ENCODE measurements at places on chromosomes 11 and 22.

GRCh38 chr11:130604606-130605005, 156.2 kb downstream of the ADAMTS15 start:
- DNase-seq, result no peak

GRCh38 chr11:113131036-113131775, 170.0 kb downstream of the NCAM1 start:
- no peak for DNase-seq

DNA sequence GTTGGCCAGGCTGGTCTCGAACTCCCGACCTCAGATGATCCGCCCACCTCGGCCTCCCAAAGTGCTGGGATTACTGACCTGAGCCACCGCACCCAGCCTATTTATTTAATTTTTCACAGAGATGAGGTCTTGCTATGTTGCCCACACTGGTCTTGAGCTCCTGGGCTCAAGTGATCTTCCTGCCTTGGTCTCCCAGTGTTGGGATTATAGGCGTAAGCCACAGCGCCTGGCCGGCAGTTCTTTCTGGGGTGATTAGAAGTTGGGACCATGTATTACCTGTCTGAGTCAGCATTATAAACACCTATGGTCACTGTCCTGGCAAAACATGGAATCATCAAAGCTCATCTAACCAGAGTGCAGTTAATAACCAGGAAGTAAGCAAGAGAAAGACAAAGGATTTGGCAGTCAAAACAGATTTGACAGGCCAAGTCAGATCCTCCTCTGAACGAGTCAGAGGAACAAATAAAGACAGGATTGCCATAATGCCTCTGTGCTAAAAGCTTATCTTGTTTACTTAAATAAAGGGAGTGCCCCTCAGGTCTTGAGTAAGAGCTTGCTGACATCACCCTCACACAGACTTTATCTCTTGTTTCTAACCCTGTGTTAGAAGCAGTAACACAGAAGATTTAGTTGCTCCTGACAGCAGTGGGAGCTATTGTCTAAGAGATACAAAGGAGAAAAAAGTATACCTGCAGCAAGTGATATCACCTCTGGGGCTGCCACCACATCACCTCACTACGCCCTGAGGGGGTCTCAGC, 3.7 kb downstream of the SERPIND1 start:
- DNase-seq, result no peak

DNA sequence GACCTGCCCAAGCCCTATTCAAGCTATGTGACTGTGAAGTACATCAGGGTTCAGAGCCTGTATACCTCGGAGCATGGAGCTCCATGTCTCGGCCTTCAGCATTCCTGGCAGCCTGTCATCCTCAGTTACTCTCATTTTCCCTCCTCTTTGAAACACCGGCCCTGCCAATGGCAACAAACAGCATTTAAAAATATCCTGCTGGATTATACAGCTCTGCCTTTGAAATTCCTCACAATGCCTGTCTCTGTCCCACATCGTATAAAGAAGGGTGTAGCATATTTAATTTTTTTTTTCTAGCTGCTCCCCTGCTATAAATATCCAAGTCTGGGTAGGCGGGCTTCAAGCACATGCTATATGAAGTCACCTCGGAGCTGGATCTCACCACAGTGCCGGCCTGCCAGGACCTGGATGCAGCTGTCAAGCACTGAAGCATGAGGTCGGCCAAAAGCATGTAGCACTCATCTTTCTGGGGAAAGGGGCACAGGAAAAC, 11.8 kb downstream of the ABTB2 start:
- DNase-seq, result no peak

- DNase-seq, result no peak
Measured at GRCh38 chr11:11245453-11245852, 107.6 kb downstream of the CSNK2A3 start.

DNA sequence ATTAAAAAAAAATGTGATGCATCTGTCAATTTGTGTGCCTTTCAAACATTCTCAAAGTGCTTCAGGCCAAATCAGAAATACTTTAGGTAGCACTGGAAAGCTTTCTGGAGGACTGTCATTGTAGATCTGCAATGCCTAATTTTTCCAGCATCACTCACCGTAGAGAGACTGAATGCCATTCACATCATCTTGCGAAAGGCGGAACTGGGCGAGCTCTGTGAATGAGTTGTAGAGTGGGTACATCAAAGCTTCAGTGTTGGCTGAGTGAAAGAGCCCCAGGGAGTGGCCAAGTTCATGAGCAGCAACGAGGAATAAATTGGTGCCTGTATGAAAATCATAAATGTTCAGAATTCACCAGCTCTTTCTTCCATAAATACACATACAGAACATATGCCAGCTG, 4.0 kb downstream of the MMP10 start:
- no peak for DNase-seq

DNA sequence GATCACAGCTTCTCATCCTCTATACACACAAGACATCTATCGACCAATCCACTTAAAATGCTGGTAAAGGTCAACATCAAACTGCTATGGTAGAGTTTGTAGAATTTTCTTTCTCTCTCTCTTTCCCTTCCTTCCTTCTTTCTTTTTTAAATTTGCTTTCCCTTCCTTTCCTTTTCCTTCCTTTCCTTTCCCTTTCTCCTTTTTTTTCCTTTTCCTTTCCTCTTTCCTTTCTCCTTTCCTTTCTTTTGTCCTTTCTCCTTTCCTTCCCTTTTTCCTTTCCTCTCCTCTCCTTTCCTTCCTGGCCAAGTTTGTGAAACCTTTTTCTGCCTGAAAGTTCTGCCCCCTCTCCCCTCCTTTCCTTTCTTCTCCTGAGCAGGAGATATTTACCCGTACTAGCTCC, 3.1 kb downstream of the C11orf97 start:
- DNase-seq, result no peak

DNA sequence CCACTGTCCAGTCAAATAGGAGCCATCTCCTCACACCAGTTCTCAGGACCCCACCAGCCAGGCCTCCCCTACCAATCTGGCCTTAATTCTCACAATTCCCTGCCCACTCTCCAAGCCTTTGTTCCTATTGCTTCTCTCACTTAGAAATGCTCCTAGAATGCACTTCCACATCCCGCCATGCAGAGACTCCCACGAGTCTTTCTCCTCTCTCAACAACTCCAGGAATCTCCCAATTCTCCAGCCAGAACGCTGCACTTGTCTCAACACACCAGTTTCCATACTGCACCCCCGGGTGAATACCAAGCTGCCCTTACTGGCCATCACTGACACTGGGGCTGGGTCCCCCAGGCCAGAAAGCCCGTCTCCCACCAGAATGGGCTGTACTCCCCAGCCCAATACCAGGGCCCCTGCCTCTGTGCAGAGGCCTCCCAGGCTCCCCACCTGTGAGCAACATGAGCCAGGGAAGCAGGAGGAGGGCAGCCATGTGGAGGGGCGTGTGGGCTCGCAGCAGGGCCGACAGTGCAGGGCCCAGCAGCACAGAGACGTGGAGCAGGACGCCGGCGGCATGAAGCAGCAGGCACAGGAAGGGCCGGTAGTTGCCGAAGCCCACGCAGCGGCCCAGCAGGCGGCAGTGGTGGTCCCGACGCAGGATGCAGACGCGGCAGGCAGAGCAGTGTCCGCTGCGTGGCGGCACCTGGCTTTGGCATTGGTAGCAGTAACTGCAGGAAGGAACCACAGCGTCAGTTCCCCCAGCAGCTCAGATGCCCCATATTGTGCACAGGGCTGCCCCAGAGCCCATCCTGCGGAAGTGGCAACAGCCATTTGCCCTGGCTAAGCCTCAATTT, 2.4 kb downstream of the ZDHHC24 start:
- peak; percentile 39 for DNase-seq

DNA sequence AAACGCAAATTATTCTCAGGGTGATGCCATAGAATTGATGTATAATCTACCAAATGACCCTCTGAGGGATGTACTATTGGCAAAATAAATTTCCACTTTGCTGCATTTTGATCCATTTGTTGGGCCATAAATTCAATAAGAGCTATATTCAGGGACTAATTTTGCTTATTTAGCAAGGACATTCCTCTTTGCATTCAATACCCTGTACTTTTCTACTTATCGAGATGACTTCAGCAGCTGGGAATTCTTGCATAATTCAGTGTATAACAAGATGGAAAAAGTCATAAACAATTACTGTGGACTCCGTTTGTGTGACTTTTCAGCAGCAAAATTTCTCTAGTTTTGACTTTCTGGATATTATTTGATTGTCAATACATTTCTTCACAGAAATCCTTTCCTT, 744.7 kb upstream of the CCDC179 start:
- DNase-seq, result no peak

- DNase-seq, result no peak
Measured at GRCh38 chr11:94271885-94272372, 32.5 kb upstream of the IZUMO1R start.

Measured in T-helper 22 cell (primary cell).